ENCODE measurements at places on chromosomes 11 and 22.

- DNase-seq, result no peak
Measured at GRCh38 chr11:12785901-12786300, 111.7 kb downstream of the TEAD1 start.

GRCh38 chr11:122938557-122938956, 43.1 kb downstream of the BSX start:
- no peak for DNase-seq

DNA sequence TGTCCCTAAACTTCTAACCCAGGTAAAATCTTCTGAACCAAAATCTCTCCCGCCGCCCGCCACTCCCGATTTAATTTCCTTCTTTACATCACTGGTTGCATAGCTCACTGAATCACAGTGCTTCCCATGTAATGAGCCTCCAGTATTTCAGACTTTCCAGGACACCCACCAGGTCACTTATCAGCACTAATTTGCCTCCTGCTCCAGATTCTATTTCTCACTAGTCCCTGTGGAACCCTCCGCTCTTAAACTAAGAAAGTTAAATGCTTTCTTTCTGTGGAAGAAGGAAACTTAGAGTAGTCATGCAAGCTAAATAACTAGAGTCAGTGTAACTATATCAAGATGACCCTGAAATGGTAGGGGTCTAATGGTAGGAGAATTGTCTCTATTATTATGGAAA, 106.6 kb upstream of the OPCML start:
- DNase-seq, result no peak

GRCh38 chr11:16797776-16798175, 59.3 kb downstream of the C11orf58 start:
- no peak for DNase-seq

- DNase-seq, result no peak
Measured at GRCh38 chr22:35918456-35918855, 110.2 kb downstream of the RBFOX2 start.

- DNase-seq, result no peak
Measured at GRCh38 chr22:33871935-33872334, 48.3 kb downstream of the LARGE1 start.

GRCh38 chr11:18633256-18634139, 644 bp downstream of the SPTY2D1 start:
- DNase-seq, result no peak
